Cortex of kidney (tissue), 1 donor: ENCODE measurements at places on chromosomes 12 and 14.

DNA sequence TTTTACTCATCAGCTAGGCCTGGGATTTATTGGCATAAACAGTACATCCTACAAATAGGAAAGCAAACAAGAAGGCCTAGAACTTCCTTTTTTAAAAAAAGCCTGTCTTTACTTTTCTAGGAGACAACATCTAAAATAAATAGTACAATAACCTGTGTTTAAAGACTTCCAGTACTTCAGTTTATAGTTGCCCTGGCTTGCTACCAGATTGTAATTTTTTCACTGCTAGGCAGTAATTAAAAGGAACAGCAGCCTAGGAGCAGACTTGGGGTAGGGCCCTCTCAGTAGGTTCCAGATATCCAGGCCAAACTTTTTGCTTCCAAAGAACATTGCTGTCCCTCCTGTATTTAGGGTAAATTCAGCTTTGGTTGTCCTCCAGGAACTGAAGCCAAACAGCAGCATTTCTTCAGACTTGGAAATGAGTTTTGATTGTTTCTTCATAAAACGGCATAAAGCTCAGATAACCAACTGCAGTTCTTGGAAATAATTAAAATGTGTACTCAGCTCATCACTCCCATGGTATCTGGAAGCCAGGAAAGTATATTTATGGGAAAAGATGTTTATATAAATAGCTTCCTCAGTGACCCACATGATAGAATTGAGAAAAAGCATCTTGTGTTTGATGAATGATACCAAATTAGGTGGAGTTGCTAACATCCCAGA, 61.7 kb downstream of the PPP1R36 start:
- DNase-seq, result no peak

DNA sequence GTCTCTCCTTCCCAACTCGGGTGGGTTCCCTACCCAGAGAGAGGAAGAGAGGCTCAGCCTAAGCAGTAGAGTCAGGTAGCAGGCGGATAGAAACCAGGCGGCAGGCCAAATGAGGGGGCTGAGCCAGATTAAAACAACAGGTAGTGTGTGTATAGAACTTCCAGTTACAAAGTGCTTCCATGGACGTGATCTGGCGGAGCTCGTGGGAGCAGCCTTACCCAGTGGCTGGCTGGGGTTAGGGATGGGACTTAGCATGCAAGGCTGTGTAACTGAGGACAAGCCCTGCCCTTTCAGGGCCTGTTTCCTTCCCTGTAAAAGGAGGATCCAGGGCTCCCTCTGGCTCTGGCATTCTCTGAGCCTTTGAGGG, 8.3 kb downstream of the KRT80 start:
- DNase-seq, result no peak

GRCh38 chr14:39099748-39100147, 3.3 kb downstream of the SEC23A start:
- no peak for DNase-seq

DNA sequence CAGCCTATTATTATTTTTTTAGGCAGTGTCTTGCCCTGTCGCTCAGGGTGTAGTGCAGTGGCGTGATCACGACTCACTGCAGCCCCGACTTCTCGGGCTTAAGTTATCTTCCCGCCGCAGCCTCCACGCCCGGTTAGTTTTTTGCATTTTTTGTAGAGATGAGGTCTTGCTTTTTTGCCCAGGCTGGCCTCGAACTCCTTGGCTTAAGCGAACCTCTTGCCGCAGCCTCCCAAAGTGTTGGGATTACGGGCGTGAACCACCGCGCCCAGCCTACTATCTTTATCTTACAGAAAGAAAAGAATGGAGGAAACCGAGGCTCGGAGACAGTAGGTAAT, 507 bp upstream of the PTPN11 start:
- DNase-seq, result no peak

GRCh38 chr12:105672121-105672975, 341.9 kb downstream of the C12orf75 start:
- DNase-seq, result no peak

GRCh38 chr12:13571035-13571434, 374.5 kb downstream of the EMP1 start:
- DNase-seq, result no peak

DNA sequence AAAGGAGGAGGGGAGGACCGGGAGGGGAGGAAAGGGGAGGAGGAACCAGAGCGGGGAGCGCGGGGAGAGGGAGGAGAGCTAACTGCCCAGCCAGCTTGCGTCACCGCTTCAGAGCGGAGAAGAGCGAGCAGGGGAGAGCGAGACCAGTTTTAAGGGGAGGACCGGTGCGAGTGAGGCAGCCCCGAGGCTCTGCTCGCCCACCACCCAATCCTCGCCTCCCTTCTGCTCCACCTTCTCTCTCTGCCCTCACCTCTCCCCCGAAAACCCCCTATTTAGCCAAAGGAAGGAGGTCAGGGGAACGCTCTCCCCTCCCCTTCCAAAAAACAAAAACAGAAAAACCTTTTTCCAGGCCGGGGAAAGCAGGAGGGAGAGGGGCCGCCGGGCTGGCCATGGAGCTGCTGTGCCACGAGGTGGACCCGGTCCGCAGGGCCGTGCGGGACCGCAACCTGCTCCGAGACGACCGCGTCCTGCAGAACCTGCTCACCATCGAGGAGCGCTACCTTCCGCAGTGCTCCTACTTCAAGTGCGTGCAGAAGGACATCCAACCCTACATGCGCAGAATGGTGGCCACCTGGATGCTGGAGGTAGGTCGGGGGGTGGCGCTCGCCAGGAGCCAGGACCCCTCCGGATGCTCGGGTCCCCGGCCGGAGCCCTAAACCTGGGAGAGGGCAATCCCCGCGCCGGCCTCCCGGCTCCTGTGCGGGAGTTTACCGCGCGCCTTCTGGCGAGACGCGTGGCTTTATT, at the start of gene CCND2:
Gene CCND2, plus strand, starts transcription at position 111 of the 744 bp plus-strand sequence. Its CDS starts 279 bp downstream, at position 390.
- DNase-seq, result no peak

DNA sequence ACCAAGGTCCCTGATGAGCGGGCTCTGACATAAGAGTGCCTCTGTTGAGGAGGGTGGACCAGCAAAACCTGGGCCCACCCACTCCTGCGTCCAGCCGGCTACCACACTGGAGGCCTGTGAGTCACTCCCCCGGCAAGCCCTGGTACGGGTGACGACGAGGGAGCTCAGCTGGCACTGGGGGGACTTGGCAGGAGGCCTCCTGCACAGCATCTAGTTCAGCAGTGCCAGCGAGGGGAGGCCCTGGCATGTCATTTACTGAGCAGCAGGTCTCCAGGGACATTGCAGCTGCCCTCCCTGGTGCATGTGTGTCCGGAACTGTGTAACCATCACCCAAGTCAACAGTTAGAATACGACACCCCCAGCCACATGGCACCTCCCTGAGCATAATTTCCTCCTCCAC, 24.4 kb downstream of the CD9 start:
- DNase-seq, result no peak

- DNase-seq, result no peak
Observed at GRCh38 chr14:104399432-104400155, 180.0 kb upstream of the C14orf180 start.

DNA sequence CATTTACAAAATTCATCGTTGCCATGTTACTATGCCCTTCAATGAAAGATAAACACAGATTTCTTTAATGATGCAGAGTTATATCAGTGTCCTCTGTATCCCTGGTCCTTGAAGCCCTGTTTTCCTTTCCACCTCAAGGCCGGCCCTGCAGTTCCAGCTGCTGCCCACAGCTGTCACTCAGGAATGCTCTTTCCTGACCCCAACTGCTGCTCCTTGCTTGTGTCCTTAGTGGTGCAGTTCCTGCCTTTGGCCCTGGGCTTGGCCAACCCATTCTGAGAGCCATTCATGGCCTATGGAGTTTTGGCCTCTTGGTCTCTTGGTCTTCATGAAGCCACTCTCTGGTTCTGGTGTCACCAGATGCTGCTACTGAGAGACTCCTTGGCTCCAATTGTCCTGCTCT, 93.1 kb downstream of the GAS2L3 start:
- DNase-seq, result no peak

DNA sequence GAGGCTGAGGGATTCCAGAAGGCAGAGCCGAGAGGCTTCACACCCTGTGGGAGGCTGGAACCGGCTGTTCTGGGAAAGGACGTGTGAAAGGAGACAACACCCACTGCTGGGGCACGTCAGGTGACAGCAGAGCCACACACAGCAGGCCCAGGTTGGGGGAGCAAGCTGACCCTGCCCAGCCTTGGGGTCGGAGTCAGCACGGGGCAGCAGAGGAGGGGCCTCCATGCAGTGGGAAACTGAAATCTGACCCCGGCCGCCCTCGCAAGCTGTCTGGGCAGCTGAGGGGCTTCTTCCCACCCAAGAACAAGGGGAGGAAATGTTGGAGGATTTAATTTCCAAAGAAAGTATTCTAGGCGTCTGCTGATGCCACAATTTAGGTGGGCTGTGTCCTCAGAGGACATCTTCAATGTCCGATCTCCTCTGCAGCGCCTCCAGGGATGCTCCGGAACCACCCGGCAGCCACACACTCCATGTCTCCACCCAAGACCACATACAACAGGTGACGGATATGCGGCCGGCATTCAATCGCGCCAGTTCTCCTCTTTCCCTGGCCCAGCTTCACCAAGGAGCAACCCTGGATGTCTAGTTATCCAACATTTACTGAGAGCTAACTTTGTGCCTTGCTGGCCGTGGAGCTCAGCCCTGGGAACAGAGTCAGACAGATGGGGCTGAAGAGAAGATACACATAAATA, 30.7 kb downstream of the SNRNP35 start:
- DNase-seq, result no peak

GRCh38 chr14:25026476-25027137, 23.3 kb downstream of the STXBP6 start:
- no peak for DNase-seq

GRCh38 chr12:118190266-118190665, 54.3 kb downstream of the PEBP1 start:
- no peak for DNase-seq

GRCh38 chr12:14514154-14514842, 53.4 kb downstream of the PLBD1 start:
- DNase-seq, result no peak

DNA sequence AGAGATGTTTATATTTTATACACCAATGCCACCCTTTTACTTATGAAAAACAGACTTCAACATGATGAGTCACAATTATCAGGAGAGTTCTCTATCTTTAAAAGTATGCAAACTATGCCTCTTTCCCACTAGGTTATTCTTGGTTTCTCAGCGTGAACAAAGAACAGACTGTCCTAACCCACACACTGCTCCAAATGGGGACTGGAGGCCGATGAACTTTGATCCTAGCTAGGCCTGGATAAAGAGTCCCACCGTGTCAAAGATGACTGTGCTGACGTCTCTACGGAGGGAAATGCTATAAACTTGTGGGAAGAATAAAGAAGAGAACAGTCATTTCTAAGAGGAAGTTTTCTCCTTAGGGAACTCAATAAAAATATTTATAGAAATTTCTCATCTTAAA, 160.1 kb downstream of the EPS8 start:
- no peak for DNase-seq

GRCh38 chr14:22981876-22982476, 375 bp downstream of the AJUBA start:
- no peak for DNase-seq

GRCh38 chr12:16324772-16325171, 22.7 kb upstream of the MGST1 start:
- no peak for DNase-seq

DNA sequence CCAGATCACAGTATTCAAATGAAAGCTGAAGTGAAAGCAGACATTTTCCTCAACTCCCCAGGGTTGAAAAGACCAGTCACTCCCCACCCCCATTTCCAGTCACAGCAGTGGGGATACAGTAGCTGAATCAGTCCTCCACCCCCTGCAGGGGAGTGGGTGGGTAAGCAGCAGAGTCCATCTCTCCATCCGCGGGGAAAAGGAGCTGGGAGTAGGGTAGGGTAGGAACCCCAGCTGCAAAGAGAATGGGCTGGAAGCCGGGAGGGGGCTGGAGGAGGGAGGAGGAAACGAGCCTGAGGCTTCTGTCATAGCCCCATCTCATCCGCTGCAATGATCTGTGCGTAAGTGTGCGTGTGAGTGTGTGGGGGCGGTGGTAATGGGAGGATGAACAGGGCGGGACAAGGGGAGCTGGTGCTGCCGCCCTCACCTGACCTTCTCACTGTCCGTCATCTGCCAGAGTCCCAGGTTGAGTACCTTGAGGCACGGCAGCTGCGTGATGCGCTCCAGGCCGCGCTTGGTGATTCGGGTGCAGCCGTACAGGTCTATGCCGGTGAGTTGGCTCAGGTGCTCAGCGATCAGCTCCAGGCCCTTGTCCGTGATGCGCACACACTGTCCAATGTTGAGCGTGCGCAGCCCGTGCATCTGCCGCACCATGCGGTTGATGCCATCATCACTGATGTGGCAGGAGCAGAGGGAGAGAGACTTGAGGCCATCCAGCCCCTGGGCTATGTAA, 1.8 kb downstream of the FBXL14 start:
- no peak for DNase-seq
